ENCODE measurements at places on chromosomes 6 and 20.

DNA sequence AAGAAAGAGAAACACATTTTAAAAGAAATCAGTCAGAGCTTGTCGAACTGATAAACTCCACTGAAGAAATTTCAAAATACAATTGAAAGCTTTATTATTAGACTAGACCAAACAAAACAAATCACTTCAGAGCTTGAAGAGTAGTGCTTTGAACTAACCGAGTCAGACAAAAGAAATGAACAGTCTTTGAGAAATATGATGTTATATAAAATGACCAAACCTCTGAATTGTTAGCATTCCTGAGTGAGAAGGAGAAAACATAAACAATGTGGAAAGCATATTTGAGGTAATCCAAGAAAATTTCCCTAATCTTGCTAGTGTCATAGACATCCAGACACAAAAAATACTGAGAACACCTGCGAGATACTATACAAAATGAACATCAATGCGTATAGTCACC, 13.2 kb upstream of the CST4 start:
- no peak for DNase-seq

DNA sequence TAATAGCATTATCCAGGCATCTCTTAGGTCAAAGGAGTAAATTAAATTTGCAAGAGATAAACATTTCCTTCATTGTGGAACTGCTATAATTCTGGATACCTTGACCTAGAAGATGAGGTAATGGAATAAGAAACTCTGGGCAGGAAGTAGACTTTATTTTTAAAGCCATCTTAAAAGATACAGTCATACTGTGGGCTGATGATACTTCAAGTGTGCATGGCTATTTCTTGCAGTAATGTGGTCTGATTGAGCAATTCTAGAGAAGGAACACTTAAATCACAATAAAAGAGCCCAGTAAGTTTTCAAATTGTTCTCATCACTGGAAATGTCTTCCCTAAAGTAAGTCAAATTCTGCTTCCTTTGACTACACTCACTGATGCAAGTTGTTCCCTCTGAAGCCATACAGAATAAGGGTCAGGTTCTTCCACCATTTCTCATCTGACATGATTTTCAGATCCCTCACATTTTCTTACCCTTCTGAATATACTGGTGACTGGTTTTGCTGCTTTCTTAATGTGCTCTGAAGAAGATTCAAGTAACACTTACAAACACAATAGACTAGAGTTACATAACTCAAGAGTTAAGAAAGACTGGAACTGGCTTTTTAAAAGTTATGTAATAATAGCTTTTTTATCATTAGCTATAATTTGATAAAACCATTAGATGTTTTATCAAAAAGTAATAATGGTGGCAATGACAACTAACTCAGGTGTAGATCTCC, 62.6 kb upstream of the TMEM244 start:
- DNase-seq, result no peak

DNA sequence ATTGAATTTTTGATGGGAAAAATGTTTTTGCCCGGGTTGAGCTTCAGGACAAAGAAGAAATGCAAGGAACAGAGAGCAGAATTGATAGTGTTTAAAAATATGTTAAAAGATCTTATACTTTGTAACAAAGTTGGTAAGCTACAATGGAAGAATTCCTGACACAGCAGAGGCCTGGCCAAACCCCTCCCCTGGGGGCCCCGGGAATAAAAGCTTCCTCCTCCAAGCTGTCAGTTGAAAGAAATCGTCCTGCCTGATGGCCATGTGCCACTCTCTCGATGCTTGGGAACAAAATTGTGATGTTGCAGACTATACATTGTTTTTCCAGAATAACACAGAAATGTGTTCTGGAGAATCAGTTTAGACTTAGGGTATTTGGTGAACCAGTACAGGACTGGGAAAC, 14.2 kb upstream of the TOX2 start:
- no peak for DNase-seq

- no peak for DNase-seq
Observed at GRCh38 chr20:35680452-35681183, 15.9 kb upstream of the CPNE1 start.

DNA sequence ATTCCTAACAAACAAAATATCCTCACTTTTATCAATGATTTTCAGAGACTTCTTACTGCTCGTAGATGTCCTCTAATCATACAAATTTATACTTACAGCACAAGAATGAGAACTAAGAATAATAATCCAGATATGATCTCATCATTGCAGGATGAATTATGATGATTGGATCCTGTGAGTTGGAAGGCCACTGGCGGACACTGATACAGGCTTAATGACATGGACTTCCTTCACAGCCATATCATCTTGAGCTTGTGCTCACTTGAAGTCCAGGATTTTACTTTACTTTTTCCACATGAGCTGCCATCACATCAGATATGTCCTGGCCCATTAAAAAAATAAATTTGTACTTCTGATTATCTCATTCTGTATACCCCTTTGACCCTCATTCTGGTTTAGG, 94.3 kb downstream of the NKAIN2 start:
- no peak for DNase-seq

DNA sequence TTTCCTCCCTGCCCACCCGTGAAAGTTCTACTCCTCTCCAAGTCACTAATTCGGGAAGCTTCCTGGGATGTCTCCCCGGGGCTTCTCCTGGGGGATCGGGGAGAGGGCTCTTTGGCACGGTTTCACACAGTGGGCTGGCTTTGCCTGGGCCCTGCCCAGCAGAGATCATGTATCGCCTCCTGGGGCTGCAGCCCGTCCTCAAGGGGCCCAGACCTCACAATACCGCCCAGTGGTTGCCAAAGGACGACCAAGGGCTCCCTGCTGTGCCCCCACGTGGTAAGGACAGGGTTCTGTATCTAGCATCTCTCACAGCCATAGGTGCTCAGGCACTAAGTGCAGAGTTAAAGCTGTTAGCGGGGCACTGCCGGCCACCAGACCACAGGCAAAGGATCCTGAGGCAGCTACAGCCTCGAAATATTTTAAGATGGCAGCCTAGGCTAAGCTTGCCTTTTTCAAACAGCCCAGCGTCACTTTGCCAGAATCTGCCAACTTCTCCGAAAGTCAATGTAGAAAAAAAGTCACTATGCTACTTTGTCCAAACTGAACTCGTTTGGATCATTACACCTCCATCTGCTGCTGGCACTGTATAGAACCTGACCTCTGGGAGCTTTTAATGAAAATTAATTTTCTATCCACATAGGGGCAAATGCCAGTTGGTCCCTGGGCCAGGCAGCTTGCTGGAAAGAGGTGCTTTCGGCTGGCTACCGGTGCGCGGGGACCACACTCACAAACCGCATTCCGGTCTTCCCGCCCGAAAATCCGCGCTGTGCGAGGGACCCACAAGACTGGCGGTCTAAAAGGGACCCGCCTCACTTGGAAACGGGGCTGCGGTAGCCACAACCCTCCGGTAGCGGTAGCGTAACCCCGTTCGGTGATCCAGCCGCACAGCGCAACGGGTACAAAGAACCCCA, 1.3 kb upstream of the NNAT start:
- DNase-seq, result no peak

- no peak for DNase-seq
Observed at GRCh38 chr20:42173440-42173839, 555.3 kb upstream of the CHD6 start.

GRCh38 chr6:53044572-53044971, 20.6 kb upstream of the FBXO9 start:
- DNase-seq, result no peak

GRCh38 chr6:130935978-130936377, 108.8 kb downstream of the SMLR1 start:
- no peak for DNase-seq

- DNase-seq, result no peak
Observed at GRCh38 chr20:37540001-37540400, 12.3 kb upstream of the BLCAP start.

DNA sequence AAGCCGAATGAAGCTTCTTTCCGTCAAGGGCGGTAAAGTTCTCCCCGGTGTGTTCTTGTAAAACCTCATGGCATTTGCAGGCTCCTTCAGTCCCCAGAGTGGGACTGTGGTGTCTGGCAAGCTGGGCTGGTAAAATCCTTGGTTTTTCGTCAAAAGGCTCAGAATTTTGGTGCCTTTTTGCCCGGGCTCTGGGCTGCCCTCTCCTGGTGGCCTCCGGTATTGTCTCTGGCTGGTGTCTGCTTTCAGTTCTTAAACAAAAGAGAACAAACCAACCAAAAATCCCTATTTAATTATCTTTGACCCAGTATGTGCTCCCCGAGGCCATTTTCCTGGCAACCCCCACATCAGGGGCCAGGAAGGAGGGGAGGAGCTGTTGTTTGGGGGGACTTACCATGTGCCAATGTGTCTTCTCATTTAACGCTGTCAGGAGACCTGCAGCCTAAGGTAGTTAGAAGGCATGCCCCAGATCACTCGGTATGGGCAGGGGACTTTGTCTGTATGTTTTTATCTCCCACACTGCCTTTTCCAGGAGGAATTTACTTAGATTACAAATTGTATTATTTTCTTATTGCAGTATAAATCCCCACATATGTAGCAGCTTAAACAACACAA, 11.1 kb downstream of the CDH4 start:
- DNase-seq, result peak; percentile 7

DNA sequence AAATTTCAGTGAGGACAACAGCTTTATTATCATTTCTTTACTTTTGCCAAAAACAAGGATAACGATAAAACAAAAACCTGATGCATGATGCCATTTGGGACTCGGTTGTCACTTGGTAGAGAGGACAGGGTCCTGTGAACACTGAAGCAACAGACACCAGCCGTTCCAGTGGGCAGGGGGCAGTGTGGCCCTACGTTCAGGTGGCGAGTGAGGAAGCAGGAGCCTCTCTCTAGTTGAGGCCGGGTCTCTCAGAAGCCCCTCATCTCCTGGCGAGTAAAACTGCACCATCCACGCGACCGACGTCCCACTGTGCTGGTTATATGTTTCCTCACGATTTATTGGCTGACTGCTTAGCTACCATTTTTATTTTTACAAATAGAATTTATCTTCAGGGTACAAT, 231.6 kb downstream of the THBS2 start:
- DNase-seq, result no peak

GRCh38 chr20:1472556-1473245, 6.1 kb upstream of the NSFL1C start:
- no peak for DNase-seq

DNA sequence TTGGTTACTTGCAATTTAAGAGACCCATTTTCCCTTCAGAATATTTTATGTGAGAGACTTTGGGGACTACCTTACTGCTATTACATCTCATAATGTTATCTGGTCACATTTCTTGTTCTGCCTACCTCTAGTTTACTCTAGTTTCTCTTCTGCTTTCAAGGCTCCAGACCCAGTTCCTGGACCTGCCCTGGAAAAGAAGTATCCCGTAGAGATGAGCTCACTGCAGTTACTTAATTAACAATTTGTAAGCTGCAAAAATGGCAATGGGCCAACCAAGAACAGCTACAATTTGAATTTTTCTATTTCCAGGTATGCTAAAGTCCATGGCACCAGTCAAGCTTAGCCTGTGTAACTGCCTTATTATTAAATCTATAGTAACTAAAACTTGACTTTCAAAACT, 25.0 kb downstream of the TAB2 start:
- no peak for DNase-seq

DNA sequence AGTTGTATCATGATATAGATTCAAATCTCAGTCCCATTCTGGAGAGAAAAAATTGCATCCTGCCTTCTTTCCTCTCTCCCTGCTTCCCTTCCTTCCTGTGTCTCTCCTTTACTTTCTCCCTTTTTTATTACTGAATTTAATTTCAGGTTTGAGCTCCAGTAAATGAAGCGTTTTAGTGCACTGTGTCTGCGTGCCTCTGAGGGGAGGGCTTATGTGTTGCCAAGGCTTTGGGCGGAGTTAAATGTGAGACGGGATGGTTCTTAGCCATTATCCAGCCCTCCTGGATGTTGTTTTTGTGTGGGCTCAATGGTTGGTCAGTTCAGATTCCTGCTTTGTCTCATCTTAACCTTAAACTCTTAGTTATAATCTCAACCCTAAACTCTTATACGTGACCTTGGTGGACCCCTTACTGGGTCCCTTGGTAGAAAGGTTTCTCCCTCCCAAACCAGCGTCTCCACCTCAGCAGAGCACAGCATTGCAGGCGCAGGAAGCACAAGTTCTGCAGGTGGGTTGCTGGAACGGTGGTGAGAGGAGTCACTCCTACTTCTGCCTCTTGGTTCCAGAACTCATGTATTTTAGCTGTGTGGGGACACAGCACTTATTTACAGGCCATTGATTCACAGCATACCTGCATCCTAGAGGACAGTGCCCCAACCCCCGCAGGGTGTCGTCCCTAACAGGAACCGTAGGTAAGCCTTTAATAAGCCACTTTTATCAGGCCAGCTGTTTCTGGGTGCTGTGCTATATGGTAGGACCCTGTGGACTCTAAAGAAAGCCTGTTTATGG, 68.5 kb downstream of the DNAH8 start:
- DNase-seq, result no peak

DNA sequence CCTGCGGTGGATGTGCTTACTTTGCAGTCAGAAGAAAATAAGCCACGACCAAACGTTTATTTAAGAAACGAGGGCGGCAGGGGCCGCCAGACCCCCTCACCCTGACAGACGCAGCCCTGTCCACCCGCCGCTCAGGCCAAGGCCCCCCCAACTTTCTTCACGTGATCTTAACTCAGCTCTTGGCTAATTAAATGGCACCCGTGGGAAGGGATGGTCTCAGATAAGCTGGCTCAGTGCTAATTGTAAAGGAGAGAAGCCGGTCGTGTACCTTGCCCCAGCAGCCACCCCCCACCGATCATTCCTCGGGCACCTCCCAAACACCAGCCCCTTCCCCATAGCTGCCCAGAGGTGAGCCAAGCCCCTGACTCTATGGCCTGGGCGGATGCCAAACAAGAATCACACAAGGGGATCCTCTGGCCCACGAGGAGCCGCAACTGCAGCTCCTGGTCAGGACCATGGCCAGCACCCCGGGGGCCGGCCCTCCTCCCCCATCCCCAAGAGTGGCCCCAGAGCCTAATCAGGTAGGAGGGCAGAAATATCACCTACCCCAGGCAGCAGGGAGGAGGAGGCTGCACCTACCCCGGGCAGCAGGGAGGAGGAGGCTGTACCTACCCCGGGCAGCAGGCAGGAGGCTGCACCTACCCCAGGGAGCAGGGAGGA, 11.2 kb downstream of the KCNQ2 start:
- no peak for DNase-seq

DNA sequence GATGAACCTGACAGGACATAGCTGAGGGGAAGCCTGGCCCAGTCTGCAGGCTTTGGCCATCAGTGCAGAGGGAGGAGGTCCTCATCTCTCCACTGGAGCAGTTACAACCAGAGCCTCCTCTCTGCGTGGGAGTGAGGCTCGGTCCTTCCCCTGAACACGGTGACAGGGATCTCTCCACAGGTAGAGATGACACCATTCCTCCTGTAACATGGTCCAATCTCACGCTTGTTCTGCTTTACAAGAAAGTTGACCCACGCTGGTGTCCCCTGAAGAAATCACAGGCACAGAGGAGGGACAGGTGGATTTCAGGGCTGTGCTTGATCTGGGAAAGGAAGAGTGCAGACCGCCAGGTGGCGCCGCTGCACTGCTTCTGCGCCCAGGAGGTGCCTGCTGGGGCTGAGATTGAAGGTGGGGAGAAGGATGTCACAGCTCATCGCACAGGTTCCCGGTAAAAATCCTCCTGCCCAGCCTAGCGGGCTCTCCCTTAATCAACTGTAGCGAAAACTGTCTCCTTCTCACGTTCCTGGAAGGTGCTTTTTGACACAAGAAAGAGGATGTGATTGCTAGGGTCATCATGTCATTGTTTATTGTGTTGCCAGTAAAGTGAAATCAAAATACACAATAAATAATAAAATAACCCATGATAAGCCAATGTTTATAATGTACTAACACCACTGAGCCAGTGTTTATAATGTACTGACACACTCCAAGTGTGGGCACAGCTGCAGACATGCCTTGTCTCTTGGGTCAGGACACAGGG, 20.4 kb downstream of the HLA-G start:
- peak; percentile 72 for DNase-seq

Data from stimulated activated CD4-positive, alpha-beta T cell treated with anti-CD3 and anti-CD28 coated beads, Interleukin-1b, Interleukin-23, amount 100 ng/mL, for 1 hour (primary cell).